ENCODE measurements at places on chromosomes 2 and 18.

- DNase-seq, result no peak
Measured at GRCh38 chr18:3985020-3985419, 470.1 kb downstream of the DLGAP1 start.

- no peak for DNase-seq
Measured at GRCh38 chr2:15389895-15390294, 171.2 kb downstream of the NBAS start.

GRCh38 chr2:236749346-236749745 lies 179.7 kb downstream of the ACKR3 start:
- DNase-seq, result no peak

- no peak for DNase-seq
Measured at GRCh38 chr18:23908827-23909226, 105.7 kb upstream of the TTC39C start.

GRCh38 chr2:40751981-40752380 lies 300.1 kb upstream of the SLC8A1 start:
- DNase-seq, result no peak

DNA sequence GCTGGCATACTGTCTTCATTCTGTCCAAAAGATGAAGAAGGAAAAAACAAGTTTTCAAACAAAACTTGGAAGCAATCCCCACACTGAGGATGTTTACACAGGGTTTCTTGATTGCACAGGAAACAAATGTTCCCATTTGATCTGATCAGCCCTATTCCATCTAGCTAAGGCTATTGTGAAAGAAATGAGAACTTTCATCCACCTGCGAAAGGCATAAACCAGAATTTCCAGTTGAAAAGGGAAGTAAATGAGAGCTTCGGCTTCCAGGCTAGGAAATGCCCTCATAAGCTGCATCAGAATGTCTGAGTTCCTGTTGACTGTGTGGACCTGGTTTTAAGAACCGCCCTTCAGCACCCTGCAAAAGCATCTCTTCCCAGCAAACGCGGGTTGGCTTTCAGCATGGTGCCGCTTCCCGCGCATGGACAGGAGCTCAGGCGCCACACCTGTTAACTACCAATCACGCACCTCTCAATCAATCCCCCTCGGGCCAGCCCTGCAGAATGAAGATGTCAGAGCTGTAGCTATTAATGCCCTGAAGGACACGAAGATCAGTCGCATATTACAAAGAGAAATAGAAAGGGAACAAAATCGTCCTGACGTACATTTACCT lies 850.4 kb downstream of the GALR1 start:
- DNase-seq, result no peak

DNA sequence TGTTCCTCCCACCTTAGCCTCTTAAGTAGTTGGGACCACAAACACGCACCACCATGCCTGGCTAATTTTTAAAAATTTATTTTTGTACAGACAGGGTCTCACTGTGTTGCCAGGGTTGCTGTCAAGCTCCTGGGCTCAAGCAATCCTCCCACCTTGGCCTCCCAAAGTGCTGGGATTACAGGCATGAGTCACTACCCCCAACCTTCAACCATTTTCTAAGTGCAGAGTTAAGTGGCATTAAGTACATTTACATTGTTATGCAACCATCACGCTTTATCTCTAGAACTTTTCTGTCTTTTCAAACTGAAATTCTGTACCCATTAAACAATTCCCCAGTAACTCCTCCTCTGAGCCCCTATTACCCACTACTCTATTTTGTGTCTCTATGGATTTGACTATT lies 45.9 kb upstream of the AFF3 start:
- DNase-seq, result no peak

GRCh38 chr2:74008761-74009395 lies 24.2 kb downstream of the TET3 start:
- DNase-seq, result no peak

DNA sequence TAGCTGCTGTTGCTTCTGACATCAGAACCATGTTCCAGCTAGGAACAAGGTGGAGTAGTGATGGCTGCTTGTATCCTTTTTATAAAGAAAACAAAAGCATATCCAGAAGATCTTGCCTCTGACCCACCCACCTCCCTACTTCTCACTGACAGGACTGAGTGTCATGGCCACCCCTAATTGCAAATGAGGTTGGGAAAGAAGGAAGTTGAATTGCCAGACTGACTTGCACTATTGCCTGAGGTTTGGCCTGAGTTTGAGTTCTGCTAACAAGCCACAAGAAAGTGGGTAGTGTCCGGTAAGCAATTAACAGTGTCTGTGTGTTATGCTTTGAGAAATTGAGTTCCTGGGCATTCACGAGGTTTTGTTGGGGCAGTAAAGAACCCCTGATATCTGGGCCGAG lies 22.8 kb downstream of the SGPP2 start:
- DNase-seq, result no peak

- no peak for DNase-seq
Measured at GRCh38 chr2:222242532-222242931, 56.3 kb downstream of the PAX3 start.

DNA sequence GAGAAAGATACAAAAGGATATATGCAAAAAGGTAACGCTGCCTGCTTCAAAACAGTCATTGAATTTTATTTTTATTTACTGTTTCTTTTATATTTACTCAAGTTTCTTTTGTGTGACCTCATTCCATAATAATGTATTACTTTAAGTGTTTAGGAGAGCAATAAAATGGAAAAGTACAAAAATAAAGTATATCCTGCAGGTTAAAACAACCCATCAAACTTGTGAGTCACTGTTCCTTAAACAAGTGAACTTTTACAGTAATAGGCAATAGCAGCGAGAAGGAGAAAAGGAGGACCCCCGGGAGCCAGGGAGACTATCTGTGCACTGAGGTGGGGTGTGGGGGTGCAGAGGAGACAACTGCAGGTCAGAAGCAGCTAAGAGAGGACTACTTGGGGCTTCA lies 124.5 kb downstream of the EN1 start:
- DNase-seq, result no peak

- no peak for DNase-seq
Measured at GRCh38 chr2:215507836-215508235, 72.0 kb upstream of the FN1 start.

GRCh38 chr2:151325581-151326095 lies 31.8 kb upstream of the TNFAIP6 start:
- no peak for DNase-seq

DNA sequence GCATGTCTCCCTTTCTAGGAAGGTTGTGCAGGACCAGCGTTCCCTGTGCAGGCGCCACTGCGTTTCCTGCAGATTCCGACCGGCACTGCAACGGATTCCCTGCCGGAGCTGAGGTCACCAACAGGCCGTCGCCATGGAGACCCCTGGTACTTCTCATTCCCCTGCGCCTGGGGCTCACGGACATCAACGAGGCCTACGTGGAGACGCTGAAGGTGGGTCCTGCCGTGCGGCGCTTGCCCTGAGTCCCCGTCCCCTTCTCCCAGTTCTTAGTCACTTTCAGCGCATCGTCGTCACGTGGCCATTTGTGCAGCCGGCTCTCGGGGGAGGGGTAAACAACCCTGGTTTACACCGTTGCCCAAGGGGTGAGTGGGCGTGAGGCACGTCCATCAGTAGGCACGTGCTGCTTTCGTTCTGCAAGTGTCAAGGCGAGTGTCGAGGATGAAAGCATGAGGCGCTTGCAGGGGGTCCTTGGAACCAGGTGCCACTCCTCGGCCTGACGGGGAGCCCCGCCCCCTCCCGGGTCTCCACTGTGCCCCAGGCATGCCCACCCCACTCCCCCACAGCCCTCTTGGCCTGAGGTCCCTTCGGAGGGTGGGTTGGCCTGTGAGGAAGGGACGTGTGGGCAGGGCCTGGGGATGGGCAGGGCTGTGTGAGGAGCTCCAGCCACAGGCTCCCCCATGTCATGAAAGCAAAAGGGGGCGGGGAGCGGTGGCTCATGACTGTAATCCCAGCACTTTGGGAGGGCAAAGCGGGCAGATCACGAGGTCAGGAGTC lies 19.8 kb downstream of the DTYMK start:
- DNase-seq, result no peak

GRCh38 chr2:20153131-20153851 lies 71.6 kb downstream of the SDC1 start:
- no peak for DNase-seq

DNA sequence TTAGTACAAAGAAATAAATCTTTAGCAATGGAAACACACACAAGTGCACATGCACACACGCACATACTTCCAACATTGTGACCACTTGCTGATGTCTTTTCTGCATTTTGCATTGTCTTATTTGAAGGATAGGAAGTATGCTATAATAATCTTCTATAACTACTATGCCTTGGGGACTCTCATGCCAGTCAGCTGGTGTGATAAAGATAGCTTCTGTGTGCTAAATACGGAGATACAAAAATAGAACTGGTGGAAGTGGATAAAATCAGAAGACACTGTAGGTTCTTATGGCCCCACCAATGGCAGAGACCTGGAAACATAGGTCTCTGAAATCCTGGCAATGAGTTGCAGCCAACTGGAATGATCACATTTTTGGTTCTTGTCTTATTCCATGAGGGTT lies 31.5 kb upstream of the RASGRP3 start:
- DNase-seq, result no peak

DNA sequence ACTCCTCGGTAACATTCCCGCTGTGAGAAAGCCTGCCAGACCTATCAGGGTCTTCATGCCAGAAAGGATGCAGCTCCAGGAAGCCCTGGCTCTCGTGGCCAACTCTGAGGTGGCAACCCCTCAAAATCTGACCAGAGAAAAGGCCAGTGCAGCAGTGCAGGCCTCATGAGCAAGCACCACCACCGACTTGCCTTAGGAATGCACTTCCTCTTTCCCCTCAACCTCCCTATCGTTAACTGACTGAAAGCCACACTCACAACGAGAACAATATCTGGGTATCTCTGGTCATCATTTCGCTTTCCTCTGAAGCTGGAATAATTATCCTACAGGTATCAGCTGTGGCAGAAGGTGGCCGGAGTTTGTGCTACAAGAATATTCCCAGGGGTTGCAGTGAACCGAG lies 101.4 kb upstream of the POU3F3 start:
- DNase-seq, result no peak

- DNase-seq, result no peak
Measured at GRCh38 chr2:68091439-68092034, 28.7 kb upstream of the C1D start.

- no peak for DNase-seq
Measured at GRCh38 chr18:59728816-59729215, 31.6 kb upstream of the CCBE1 start.

GRCh38 chr2:241001413-241002274 lies 3.2 kb downstream of the SNED1 start:
- no peak for DNase-seq

- no peak for DNase-seq
Measured at GRCh38 chr2:241072151-241072550, 29.9 kb downstream of the MTERF4 start.

DNA sequence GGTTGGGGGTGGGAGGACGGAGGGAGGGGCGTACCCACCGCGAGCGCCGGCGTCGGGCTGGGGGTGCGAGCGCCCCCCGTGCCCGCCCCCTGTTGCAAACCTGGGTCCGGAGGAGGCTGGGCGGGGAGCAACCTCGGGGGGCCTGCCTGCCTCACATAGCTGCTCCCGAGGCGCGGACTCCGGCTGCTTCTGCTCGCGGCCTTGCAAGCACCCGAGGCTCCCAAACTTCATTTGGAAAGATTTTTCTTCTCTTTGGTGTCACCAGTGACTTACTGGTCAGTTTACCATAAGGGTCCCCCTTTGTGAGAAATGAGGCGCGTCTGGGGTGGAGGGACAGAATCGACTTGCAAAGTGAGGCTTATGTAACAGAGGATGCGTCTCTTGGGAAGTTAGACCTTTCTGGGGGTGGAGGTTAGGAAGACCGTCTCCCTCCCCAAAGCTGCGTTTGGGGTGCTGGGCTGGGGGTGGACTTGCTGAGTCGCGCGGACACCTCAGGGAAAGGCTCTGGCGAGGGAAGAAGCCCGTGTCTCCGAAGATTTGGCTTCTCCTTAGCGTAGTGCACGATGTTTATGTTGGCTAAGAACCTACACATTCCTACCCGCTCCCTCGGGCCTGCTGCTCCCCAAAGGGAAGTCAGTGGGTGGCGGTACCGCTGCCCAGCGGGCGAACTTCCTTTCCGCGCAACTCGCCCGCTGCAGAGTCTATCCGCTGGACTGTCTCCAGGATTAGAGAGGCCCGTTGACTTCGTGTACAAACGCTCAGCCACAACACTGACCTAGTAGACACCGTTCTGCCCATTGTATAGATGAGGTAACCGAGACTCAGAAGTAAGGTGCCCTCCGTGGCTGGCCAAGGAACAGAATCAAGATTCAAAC lies 559 bp downstream of the TMEM37 start:
- DNase-seq, result no peak

DNA sequence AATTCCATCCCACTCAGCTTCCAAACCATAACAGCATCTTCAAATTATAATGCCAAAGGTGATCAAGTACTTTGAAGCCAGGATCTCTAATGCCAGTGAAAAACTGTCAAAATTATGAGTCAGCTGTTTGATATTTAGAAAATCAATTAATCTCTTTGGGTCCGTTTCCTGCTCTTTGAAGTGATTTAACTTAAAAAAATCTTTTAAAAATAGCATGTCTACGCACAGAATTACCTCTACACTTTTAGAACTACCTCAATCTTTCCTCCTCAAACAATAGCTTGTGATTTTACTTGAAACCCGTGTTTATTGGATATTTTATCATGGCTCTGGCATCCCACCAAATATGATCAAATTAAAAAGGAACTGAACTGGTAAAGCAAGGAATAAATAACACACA lies 31.3 kb upstream of the TANK start:
- no peak for DNase-seq

All from stimulated activated CD4-positive, alpha-beta T cell treated with anti-CD3 and anti-CD28 coated beads, Interleukin-1b, Interleukin-23, amount 100 ng/mL, for 1 hour (primary cell).